Thoracic aorta (tissue), 2 donors: ENCODE measurements at places on chromosomes 1 and 21.

DNA sequence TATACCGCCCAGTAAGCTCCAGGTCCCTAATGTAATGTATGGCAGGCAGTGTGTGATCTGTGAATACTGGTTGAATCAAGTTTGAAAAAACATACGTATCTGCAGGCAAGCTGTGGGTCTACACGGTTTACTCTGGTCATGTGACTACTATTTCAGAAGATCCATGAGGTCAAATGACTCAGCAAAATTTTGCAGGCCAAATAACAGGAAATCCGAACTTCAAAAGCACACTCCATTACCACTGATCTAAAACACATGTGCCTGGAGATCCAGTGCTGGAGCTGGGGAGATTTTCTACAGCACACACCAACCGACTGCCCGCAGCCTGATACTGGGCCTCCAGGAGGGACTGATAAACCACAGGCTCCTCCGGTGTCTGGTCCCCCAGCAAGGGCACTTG is 64.5 kb upstream of the SLC44A3 start:
- DNase-seq = no peak

GRCh38 chr1:52334906-52335528 is 31.0 kb downstream of the CC2D1B start:
- no peak for DNase-seq

DNA sequence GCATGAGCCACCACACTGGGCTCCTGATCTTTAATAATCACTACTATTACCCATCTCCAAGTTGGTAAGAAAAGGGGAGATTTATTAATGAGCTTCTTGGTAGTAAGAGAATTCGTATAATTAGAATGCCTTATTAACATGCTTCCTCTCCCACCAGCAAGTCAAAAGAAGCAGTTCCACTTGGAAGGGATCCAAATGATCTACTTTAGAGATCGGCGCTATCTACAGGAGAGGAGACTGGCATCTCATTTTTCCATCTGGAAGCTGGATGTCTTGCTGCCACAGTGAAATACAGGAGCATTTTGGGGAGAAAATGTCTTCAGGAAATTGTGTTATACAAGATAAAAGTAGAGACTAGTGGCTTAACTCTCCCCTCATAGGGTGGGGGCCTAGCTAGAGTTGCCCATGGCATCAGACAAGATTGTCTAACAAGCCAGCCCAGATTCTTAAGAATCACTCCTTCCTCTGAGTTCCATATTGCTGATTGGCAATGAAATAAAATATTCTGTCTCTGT is 33.6 kb upstream of the CAMSAP2 start:
- no peak for DNase-seq

- peak; percentile 33 for DNase-seq
Observed at GRCh38 chr1:31760471-31761470, 3.4 kb downstream of the ADGRB2 start.

GRCh38 chr21:20999659-21000058 is 1.4 kb downstream of the NCAM2 start:
- DNase-seq = no peak

DNA sequence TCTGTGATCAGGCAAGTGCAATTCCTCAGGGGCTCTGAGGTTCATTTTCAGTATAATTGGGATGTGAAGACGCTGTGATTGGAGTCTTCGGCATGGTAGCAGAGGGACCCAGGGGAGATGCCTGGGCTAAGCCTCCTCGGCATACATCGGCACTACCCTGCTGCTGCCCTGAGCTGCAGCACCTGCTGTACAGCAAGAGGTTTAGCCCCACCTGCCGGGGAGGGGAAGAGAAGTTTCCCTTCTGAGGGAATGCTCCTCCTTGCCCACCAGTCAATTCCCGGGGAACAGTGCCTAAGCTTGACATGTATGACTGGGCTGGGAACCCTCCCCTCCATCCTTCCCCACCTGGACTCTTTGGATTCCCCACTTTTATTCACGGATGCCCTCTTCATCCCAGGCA is 24.9 kb downstream of the CNIH3 start:
- no peak for DNase-seq
